ENCODE measurements at places on chromosomes 3 and 15.

DNA sequence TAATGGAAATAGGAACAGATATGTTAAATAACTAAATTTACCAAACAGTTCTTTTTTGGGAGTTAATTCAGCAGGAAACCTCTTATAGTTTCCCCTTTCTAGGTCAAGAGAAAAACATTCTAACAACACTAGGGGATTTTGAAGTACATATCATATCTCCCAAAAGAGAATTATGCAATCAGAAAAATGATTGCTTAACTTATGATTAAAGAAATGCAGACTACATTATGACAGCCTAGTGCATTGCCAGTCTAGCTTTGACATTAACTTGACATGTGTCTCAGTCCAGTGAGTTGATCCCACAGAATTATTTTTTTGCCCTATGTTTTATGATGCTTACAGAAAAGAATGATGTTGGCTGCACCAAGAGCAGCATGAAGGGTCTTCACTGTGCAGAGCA, 31.7 kb upstream of the NPHP3 start:
- DNase-seq = no peak

GRCh38 chr3:187207624-187208023, 10.3 kb downstream of the RTP1 start:
- no peak for DNase-seq

DNA sequence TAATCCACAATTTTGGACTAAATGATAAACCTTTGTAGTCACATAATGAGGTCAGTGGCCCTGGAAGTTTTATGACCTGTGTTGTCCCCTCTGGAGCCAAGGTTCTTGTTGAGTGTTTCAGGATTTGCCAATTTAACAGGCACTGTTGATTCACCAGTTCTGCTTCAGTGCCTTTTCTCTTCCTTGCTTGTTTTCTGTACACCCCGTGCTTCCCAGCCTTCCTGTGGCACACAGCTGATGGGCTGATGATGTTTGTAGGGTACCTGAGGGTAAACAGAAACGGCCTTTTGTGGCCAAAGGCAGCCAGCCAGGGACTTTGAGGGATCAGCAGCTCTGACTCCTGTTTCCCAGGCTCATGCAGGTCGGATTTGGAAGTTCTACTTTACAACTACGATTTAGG, 13.3 kb downstream of the GYG1 start:
- DNase-seq = no peak

DNA sequence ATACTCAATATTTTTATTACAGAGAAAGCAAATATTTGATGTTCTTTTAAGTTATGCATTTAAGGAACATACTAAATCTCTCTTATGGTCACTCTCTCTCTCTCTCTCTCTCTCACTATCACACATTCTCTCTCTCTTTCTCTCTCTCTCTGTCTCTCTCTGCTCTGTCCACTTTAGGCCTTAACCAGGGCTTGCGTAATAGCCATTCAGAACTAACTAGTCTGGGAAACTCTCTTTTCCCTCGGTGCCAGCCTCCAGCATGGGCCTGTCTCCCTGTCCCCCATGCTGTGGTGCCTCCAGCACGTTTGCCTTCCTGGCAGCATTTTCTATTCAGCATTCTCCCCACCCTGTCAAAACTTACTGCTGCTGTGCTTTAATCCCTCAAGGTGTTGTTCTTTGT, 389.7 kb downstream of the ROBO1 start:
- no peak for DNase-seq

DNA sequence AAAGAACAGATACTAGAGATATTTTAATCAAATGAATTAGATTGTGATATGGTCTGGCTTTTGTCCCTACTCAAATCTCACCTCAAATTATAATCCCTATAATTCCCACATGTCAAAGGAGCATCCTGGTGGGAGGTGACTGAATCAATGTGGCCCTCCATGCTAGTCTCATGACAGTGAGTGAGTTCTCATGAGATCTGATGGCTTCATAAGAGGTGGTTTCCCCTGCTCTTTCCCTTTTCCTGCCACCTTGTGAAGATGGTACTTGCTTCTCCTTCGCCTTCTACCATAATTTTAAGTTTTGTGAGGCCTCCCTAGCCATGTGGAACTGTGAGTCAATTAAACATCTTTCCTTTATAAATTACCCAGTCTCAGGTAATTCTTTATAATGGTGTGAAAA, 82.8 kb downstream of the FAIM start:
- no peak for DNase-seq

GRCh38 chr3:23161896-23162570, 41.1 kb upstream of the UBE2E2 start:
- no peak for DNase-seq

- no peak for DNase-seq
Observed at GRCh38 chr3:133926736-133927539, 31.3 kb upstream of the RAB6B start.

- DNase-seq = no peak
Observed at GRCh38 chr15:88802991-88803240, 320 bp upstream of the ACAN start.

DNA sequence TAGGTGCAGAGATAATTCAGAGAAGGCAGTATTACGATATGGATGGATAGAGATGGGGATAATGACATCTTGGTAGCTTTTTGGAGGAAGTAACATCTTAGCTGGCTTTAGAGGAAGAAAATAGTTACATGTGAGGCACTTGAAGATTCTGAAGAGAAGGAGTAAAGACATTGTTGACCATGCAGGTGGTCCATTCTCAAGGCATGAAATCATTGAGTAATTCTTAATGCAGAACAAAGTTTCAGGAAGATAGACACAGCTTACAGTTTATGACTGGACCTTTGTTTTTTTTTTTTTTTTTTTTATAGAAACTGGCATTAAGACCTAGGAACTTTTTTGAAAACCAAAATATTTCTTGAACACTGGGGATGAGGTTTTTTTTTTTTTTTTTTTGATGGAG, 28.2 kb downstream of the MBNL1 start:
- no peak for DNase-seq

DNA sequence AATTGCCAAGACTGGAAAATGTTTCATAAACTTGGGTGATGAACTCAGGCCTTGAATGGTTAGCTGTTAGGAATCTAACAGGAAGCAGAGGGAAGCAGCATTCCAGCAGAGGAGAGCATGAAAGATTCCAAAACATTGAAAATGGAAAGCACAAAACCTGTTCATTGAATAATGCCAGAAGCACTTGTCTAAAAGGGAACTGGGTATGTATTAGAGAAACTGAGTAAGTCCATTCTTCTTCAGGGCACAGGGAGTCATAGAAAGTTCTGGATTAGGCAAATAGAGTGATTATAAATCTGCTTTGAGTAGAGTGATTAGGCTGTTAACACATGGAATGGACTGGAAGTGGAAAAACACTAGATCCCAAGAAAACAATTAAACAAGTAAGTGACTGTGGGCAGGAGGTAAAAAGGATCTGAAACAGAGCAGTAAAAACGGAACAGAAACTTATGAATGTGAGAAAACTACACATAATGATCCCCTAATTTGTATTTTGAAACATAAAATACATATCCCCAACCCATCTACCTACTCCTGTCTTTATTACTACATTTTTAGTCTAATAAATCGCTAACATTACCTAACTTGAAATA, 343.4 kb downstream of the TBC1D5 start:
- no peak for DNase-seq

DNA sequence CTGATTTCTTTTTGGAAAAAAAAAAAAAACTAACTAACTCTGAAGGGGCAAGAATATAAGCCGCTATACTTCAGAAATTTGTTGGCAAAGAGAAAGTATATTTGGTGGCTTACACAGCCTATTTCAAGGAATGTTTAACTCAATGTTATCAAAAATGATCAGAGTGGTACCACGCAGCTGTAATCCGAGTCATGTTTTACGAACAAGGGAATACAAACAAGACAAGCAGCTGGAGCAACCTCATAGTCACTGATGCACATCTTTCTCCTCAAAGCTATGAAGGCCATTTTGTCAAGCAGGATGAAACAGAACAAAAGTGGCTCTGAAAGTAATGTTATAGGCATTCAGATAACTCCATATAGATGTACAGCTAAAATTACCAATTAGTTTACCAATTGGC, 81.2 kb downstream of the SCAPER start:
- DNase-seq = no peak

Measured in AG04450 (cell line).